GM12892 (cell line): ENCODE measurements at places on chromosomes 16 and 17.
A peak's percentile ranks its signal among the peaks of the same experiment; 100 is the strongest.

DNA sequence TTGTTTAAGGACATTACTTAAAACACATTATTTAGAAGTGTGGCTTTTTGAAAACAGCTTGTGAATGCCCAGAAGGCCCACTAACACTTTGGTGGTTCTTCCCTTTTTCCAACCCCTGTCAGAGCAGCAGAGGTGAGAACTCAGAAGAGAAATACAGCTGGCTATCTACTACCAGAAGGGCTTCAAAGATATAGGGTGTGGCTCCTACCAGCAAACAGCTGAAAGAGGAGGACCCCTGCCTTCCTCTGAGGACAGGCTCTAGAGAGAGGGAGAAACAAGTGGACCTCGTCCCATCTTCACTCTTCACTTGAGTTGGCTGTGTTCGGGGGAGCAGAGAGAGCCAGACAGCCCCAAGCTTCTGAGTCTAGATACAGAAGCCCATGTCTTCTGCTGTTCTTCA, 6.9 kb upstream of the RAPGEFL1 start:
- DNase-seq, result no peak

DNA sequence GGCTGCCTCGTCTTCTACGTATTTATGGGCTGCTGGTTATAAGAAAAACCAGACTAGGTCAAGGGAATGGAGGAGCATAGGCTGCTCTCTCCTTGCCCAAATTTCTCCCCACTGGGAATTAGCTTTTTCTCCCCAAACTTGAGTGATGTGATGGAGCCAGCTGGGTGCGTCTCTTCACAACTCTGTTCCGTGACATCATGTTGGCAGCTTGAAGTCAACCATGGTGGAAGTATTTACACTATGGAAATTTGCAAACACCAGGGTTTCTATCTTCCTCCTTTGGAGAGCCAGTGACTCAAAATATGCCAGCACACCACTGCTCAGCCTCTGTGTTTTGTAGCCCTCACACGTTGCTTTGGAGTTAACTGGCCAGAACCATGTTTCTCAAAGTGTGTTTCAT, 78.1 kb downstream of the OR1D5 start:
- DNase-seq, result no peak

GRCh38 chr16:81453091-81453728, 8.6 kb downstream of the CMIP start:
- no peak for DNase-seq

GRCh38 chr16:10297341-10298006, 88.4 kb upstream of the ATF7IP2 start:
- peak; percentile 53 for DNase-seq

DNA sequence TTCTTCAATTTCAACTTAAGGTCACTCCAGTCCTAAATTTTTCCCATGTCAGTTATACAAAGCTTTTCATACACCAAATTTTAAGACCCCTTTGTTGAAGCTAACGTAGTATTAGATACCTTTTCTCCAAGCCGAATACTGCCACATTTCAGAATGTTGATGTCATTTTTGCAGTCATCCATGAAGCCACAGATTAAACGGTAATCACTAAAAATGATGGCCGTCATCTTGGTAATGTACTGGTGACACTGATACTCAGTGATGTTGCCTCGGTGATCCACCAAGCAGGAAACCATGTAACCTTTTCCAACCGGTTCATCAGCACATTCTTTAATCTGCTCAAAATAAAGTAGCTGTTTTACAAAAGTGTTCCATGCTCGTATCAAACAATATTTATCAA, 82.1 kb upstream of the CLEC18B start:
- no peak for DNase-seq

DNA sequence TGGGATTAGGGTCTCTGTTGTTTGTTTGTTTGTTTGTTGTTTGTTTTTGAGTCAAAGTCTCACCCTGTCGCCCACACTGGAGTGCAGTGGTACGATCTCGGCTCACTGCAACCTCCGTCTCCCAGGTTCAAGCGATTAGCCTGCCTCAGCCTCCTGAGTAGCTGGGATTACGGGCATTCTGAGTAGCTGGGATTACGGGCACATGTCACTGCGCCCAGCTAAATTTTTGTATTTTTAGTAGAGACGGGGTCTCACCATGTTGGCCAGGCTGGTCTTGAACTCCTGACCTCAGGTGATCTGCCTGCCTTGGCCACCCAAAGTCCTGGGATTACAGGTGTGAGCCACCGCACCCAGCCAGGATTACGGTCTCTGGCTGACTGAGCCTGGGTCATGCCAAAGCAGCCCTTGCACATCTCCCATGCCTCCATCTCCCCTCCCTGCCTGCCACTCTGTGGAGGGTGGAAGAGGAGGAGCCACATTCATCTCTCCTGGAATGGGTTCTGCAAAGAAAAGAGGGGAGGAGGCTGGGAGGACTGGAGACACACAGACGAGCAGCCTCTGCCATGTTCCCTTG, 59.2 kb downstream of the BEAN1 start:
- no peak for DNase-seq

DNA sequence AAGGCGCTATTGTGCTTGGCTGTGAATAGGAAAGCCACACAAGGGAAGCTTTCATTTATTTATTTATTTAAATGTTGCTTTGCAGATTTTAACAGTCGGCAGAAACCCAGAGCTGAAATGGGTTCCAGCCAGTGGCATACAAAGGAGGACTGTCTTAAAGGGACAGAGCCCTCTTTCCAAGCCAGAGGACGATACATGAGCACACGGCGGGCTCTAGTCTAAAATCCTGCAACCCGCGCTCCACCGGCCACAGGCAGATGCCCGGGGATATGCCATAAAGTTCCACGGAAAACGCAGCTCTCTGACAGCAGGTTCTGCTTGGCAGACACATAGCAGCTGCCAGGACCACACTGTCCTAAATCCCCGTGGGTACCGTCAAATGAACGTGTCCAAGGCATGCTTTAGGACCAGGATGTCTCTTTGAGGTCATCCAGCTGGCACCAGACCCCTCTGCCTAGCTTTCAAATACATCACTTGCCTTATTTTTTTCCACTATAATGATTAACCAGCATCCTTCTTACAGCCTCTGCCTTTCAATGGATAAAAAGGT, 64.6 kb downstream of the CYTH1 start:
- DNase-seq, result no peak

GRCh38 chr16:75599452-75600277, 23.4 kb downstream of the ADAT1 start:
- no peak for DNase-seq

DNA sequence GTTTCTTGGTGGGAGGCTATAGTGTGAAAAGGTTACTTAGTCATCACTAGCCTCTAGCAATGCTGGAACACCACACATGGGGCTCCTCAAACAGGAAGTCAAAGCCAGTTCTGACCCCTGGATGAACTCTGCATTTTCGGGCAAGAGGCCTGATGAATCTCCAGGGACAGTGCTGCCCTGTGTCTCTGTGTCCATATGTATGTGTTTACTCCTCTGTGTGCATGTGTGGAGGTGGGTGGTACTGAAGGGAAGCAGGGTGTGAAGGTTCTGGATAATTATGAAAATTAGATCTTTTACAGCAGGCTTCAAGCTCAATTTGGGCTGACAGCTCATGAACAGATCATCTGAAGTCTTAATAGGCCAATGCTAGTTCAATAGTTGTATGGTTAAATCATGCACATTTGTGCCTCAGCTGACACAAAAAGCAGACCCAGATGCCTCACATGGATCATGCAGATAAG, 133.6 kb downstream of the SNX11 start:
- DNase-seq, result peak; percentile 31

- no peak for DNase-seq
These were observed 11.5 kb upstream of the ZC3H18 start for GRCh38 chr16:88558457-88559442.

DNA sequence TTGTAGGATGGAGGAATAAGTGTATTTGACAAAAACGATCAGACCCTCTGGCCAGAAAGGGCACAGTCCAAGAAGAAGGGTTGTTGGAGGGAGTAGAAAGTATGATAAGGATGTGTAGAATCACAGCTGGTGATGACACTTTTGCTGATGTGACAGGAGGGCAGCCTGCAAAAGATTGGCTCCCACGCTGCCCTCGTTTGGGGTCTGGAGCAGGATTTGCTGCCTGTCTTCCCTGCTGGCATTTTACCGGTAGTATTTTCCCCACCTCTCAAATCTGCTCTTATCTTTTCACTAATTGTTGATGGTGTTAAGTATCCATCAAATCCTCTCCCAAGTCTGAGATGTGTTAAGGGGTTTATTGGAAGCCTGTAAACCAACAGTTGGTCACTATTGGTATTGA, 208.8 kb downstream of the CCDC182 start:
- no peak for DNase-seq

GRCh38 chr16:66920924-66921680, 2.4 kb upstream of the CDH16 start:
- DNase-seq, result no peak

DNA sequence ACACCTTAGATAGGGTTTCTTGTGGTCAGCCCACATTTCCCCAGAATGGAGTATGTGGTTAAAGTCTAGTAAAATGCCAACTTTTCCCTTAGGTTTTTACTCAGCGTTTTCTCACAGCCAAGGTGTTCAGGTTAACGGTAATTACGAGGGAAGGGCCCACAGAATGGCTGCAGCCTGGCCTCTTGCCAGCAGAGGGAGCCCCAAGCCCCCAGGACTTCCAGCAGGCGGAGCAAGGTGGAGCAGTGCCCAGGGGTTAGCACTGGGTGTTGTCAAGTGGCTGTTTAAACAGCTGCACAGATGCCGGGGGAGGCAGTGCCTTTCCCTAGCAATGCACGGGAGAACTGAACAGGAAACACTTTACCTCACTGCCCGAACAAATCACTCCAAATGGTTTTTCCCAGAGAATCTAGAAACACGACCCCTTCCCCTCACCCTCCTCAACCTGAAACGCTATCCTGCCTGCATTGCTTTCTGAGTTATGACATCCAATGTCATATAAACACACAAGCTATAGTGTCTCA, 6.6 kb downstream of the PHB1 start:
- peak; percentile 79 for DNase-seq

DNA sequence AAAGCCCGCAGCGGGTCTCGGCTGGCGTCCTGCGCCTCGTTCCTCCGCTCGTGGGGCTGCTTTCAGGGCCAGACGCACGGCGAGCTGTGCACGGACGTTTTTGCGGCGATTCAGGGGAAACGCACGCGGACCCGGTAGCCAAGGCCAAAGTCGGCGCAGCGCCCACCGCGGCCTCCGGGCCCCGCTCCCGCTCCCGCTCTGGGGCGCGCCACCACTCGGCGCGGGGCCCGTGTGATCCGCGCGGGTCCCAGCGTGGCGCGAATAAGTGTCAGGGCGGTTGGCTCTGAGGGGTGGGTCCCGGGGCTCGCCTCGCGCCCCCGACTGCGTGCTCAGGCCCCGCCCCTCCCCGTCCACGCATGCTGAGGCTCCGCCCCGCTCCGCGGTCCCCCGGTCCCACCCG, 694 bp upstream of the TBCD start:
- DNase-seq, result no peak

DNA sequence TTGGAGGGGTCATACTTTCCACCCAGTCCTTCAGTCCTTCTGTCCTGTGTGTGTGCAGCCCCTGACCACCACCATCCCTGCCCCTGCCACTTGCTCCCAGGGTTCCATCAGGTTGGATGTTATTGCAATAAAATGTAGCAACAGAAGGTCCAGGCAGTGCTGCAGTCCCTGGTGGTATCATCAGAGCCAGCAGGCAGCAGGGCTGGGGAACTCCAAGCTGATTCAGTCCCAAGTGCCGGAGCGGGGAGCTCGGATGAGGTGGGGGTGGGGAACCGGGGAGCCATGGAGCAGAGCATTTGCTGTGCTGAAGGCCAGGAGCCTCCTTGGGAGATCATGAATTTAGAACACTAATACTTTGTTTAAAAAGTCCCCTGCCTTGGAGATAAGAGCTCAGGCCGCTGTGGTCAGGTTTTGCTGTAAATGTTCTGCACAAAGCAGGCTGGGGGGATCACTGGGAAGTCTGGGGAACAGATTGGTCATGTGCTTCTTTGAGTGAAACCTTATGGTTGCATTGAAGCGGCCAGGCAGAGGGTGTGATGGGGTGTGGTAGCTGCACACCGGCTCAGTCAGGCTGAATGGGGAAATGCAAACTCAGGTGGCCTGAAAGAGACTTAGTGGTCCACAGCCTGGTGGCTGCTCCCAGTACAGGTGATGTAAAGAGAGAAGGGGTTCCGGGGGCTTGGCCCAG, 225.9 kb downstream of the SEC14L1 start:
- DNase-seq, result peak; percentile 49

GRCh38 chr16:53061701-53062159, 6.9 kb downstream of the CHD9 start:
- no peak for DNase-seq
